ENCODE measurements at places on chromosomes 7 and 10. TPM values are rescaled to one million over a fixed set of nuclear protein-coding genes. Genes with fewer than 3 reads are reported as not detected.

Gene SPDYE2
- polyA plus RNA-seq = 3.2 TPM

Gene KIF11
- 35.4 TPM for polyA plus RNA-seq

Gene OR2A42
- 2.0 TPM for polyA plus RNA-seq

Gene HPS1
- polyA plus RNA-seq = 29.6 TPM

Gene PNLIPRP1
- polyA plus RNA-seq = 0.16 TPM

Gene PNLIP
- polyA plus RNA-seq = not detected

Gene MALSU1
- polyA plus RNA-seq = 43.3 TPM

GRCh38 chr7:148714498-148714897 is 15.8 kb downstream of the CUL1 start:
- DNase-seq = no peak

- peak; percentile 2 for DNase-seq
These were observed 87.3 kb upstream of the KAT6B start for GRCh38 chr10:74738985-74739567.

DNA sequence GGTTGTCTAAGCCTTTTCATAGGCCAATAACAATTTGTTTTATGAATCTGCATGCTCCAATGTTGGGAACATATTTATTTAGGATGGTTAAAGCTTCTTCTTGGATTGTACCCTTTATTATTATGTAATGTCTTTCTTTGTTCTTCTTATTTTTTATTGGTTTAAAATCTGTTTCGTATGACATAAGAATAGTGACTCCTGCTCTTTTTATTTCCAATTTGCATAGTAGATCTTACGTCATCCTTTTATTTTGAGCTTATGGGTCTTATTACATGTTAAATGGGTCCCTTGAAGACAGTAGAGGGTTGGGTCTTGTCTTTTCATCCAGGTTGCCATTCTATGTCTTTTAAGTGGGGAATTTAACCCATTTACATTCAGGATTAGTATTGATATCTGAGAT is 561.9 kb upstream of the GHITM start:
- DNase-seq = no peak

DNA sequence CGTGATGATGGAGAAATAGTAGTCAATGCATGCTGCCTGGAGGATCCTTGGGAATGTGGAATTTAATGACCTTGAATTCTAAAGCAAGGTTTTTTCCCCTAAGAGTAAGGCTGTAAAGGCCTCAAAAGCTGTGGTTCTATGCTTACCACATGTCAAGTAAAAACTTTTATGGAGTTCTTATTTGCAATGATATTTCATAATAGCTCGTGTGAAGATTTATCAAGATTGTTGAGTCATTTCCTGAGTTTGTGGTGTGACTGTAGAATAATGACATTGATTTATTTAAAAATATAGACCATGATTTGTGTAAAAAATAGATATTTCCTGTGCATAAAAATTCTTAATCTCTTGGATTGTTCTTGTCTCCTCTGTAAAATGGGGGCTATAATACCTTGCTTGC is 67.5 kb upstream of the SORCS1 start:
- DNase-seq = no peak

DNA sequence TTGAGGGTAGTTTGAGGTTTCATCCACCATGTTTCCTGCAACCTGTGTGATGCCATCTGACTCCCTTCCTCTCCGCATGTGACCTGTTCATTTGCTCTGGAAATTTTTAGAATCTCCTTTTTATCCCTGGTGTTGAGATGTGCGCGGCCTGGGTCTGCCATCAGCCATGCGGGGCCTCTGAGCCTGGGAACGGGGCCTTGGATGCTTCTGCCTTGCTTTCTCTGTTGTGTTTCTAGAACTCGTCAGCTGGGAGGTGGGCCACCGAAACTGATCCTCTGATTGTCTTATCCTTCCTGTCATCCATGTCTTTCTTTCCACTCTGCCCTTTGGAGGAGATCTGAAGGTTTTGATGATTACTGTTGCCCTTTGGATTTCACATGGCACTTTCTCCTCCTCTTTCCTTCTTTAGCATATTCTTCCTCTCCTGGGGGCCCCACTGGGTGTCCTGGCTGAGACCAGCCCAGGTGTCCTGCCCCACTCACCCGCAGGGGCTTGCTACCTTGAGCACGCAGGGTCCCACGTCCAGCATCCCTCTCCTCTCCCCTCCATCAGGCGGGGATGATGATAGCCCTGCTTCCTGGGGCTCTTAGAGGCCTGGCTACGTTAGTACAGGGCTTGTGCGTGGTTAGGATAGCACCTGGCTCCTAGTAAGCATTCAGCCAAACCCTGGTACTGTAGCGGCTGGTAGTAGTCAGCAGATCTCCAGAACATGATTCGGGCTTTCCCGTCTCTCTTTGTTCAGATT is 29.9 kb downstream of the PPP2R2D start:
- DNase-seq = no peak

DNA sequence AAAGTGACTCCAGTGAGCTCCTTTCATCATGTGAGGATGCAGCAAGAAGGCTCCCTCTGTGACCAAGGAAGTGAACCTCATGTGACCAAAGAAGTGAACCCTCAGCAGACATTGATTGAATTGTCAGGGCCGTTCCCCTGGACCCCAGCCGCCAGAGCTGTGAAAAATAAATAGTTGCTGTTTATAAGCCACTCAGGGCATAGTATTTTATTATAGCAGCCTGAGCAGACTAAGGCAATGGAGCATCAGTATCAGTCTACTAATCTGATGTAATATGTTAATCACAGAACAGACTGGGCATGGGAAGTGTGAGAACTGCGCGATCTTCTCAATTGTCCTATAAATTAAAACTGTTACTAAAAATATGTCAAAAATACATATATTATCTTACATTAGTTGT is 384.5 kb upstream of the PRKCQ start:
- DNase-seq = no peak

GRCh38 chr7:132773527-132773956 is 197.3 kb upstream of the PLXNA4 start:
- DNase-seq = no peak

DNA sequence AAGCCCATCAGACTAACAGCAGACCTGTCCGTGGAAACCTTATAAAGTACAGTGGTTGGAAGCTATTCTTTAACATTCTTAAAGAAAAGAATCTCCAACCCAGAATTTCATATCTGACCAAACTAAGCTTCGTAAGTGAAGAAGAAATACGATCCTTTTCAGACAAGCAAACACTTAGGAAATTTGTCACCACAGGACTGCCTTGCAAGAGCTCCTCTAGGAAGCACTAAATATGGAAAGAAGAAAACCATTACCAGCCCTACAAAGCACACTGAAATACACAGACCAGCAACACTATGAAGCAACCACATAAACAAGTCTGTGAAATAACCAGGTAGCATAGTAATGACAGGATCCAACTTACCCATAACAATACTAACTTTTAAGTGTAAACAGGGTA is 177.7 kb upstream of the PRSS1 start:
- no peak for DNase-seq

DNA sequence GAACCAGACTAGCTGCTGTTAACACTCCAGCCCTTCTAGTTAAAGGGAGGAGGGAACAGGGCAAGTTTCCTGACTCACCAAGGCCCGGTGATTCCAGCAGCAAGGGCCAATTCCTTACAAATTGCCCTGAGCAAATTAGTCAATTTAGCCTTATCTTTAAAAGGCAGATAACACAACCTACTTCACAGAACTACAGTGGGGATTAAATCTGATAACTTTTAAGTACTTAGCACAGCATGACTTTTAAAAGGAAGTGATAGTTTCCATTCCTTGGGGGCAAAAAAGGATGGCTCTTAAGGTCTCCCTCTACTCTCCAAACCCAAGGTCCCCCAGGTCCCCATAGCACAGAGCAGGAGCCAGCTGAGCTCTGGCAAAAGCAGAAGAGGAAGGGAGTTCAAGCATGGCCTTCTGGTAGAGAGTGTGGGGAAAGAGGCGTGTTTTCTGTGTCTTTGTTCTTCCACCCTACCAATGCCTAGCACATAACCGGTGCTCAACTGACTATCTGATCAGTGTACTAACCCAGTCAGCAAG is 4.0 kb downstream of the CDCA7L start:
- DNase-seq = no peak

- no peak for DNase-seq
These were observed 349.2 kb upstream of the PRKCQ start for GRCh38 chr10:6929148-6929830.

DNA sequence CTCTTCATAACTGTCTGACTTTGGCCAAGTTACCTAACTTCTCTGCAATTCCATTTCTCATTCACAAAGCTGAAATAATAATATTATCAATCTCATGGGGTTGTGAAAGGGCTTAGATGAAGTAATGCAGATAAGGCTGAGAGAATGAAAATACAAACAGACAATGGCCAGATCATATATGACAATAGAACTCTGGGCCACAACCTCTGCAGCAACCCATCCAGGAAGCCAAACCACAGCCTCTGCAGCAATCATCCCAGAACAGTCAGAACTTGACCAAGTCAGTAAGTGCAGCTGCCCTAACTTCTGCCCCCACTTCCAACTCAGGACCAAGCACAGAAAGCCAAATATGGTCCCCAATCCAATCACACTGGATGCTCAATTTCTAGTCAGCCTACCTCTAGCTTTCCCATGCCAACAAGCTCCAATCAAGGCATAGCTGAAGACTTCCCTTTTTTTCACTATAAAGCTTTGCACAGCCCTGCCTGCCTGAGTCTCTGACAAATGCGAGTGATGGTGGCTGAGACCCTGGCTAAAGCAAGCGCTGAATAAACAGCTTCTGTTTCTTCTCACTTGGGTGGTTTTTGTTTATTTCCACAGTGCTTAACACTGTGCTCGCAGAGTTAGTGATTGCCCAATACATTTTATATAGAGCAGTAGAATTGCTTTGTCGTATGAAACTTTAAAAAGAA is 34.8 kb upstream of the TNPO3 start:
- no peak for DNase-seq

DNA sequence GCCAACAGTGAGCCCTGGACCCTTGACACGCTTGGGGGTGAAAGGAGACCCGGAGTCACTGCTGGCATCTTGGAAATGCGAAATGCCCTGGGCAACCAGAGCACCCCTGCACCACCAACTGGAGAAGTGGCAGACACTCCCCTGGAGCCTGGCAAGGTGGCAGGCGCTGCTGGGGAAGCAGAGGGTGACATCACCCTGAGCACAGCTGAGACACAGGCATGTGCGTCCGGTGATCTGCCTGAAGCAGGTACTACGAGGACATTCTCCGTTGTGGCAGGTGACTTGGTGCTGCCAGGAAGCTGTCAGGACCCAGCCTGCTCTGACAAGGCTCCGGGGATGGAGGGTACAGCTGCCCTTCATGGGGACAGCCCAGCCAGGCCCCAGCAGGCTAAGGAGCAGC is 98.5 kb downstream of the TACC2 start:
- no peak for DNase-seq

DNA sequence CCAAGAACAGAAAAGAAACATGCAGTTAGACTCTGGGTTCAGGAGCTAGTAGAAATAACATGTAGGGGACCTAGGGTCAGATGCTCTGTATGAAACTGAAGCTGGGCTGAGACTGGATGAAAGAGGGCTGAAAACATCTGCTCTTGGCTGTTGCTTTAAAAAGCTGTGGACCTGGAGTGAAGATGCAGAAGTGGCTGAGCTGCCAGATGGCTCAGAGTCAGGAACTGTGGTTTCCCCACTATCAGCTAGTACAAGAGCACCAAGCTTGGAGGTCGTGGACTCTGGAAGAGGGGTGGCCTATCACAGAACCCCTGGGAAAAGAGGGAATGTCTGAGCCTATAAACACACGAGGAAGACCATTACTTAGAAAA is 5.9 kb downstream of the ADK start:
- DNase-seq = no peak

GRCh38 chr7:112010109-112010508 is 196.1 kb downstream of the DOCK4 start:
- DNase-seq = no peak

DNA sequence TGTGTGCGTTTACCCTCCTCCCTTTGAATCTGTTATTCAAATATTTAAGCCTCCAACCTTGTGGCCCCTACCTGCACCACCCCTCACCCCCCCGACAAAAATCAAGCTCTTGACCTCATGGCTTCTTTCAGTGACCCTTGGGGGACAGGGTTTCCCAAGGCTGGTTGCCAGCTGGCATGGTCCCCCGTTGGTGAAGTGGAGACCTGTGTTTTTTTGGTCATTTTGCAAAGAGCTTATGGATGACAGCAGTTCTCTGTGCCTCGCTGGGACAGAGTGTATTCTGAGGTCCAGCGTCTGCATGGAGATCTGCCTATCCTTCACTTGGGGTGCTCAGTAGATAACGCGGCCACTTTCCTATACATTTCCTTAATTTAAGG is 111.0 kb downstream of the TCF7L2 start:
- no peak for DNase-seq

DNA sequence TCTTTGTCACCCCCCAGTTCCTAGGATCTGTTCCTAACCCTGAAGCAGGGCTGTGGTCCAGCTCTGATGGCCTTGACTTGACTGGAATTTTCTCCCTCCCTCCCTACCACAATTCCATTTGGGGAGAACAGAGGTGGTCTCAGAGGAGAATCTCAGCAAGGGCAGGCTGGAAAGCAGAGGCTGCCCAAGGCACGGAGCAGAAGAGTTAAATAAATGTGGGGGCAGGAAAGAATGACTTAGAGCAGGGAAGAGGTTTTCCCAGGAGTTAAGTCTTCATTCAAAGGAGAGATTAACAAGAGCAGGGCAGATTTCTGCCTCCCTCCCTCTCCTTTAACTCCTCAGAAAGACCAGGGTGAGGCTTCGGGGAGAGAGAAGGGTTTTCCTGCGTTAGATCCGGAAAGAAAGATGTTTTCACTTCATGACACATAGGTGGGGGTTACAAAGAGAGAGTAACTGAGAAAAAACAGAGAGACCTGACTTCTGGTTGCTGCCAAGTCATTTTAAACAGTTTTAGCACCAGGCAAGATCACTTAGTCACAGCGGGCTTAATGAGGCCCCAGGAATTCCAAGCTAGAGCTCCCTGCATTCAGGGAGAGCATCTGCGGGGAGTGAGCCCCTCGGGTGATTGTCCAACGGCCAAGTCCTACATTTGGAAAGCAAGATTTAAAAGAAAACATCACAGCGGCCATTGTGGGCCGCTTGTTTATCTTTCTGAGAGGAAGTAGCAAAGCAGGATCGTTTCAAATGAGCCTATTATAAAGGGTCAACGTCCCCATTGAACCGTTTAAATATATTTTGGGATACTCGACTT is 78.7 kb downstream of the ARHGAP22 start:
- DNase-seq = no peak

GRCh38 chr10:51789118-51789517 is 89.7 kb upstream of the CSTF2T start:
- no peak for DNase-seq

DNA sequence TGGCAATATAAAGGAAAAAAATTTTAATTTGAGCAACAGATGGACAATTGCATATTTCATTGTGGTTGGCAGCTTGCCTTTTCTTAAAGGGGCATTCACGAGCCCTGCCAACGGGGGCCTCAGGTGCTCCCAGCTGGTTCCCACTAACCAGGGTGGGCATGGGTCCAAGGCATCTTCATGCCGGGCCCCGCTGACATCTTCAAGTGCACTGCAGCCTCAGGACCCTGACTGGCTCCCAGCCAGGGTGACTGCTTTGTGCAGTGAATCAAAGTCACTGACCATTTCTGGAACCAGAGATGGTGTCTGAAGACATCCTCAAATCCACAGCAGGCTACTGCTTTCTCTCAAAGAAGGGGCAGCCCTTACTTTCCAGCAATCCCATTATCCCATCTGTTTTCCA is 275.2 kb upstream of the MGMT start:
- DNase-seq = no peak

- DNase-seq = no peak
These were observed 137.0 kb downstream of the NRF1 start for GRCh38 chr7:129748356-129749109.

Data from left renal pelvis (tissue), 4 donors.